ENCODE measurements at places on chromosomes 12 and 14.

GRCh38 chr12:103816663-103817062 lies 24.4 kb downstream of the NT5DC3 start:
- no peak for DNase-seq

- no peak for DNase-seq
These were observed 480.8 kb downstream of the RERGL start for GRCh38 chr12:17609153-17609552.

GRCh38 chr14:66254038-66254437 lies 232.1 kb upstream of the CCDC196 start:
- no peak for DNase-seq

- DNase-seq, result no peak
These were observed 98.6 kb downstream of the SCARB1 start for GRCh38 chr12:124764870-124765580.

GRCh38 chr12:103093499-103094106 lies 136.1 kb downstream of the ASCL1 start:
- no peak for DNase-seq

- no peak for DNase-seq
These were observed 224.3 kb upstream of the DCN start for GRCh38 chr12:91406920-91407341.

- DNase-seq, result no peak
These were observed 16.6 kb downstream of the SSH1 start for GRCh38 chr12:108840605-108841332.

GRCh38 chr14:75301666-75302325 lies 23.2 kb downstream of the FOS start:
- no peak for DNase-seq

DNA sequence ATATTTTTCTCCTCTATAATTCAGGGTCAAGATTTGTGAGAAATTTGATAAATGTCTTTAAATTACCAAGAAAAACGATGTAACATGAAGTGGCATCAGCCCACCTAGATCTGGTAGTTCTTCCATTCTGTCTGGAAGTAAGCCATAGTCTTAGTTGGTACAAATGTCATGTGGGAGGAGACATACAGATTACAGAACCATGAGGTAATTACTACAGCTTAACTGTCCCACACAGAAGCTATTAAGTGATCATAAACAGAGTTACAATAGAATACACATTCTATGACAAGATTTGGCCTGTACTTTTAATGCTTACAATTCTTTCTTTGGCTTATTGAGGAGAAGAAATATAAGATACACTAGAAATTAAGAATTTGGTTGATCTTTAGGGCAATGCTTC lies 13.7 kb upstream of the SIX1 start:
- no peak for DNase-seq

DNA sequence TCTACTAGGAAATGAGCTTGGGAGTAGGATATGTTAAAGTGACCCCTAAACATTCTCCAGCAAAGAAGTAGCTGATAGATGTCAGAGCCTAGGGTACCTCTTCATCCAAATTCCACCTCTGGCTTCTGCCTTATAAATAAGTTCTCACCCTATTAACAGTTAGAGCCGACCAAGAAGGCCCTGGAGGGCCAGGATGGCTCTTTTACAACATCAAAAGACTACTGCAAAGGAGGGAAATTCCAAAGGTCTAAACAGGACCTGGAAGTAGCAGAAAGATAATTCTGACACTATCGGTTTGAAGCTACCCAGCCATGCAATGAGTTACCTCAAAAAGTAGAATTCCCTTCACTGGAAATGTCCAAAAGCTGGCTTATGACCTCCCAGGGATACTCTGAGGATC lies 90.0 kb downstream of the PPM1H start:
- DNase-seq, result no peak

DNA sequence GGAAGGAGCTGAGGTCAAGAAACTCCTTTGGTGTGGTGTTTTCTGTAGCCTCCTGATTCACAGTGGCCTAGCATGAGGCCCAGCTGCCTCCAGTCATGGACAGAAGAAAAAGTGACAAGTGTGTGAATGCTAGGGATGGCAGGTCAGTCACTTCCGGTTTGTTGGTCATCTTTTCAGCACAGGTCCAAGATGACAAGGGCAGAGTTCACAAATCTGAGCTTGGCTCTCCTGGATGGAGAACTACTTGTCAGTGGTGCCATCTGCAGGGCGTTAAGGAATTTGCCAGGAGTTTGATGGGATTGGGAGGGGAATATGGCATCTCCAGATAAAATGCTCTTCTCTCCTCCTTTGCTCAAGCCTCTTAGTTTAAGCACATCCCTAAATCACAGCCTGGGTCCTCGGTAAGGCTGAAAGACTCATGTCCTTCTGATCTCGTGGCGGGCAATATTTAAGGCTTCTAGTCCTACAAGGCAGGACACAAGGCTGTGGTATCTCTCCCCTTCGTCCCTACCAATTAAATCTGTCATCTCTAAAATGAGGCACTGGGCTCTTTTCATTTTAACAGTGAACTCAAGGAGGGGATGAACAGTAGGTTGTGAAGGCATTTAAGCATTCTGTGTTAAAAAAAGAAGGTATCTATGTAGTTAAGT lies 10.0 kb downstream of the TUBA1B start:
- no peak for DNase-seq

DNA sequence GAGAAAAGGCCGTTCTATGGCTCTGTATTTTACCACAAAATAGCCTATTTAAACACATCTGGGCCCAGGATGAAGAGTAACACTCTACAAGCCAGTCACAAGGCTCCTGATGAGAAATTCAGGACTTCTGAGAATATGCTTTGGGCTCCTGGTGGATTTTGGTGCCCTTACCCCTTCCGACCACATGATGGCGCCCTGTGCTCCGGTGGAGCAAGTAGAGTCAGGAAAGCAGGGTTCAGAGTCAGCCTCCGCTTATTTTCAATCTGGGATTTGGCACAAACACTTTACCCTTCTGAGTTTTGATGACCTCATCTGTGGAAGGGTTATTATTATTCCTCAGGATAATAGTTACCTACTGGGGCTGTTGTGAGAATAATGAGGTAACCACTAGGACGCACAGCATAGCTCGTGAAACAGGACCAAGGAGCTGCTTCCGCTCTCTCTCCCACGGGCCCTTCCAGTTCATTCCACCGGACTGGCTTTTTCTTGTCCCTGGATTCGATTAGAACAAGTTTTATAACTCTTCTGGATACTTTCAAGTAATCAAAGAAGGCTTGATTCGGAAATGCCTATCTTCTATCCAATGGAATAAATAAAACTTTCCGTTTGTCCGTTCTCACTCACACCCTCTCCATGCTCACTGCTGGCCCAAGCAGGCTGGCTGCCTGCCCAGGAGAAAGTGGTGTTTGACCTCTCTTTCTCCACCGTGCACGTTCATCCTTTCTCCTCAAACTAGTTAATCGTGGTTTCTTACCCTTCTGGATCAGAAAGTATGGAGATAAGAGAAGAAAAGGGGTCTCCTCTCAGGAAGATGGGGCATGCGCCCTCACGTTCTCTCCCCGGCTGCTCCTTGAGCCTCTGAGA lies 104.6 kb downstream of the GALC start:
- DNase-seq, result no peak

DNA sequence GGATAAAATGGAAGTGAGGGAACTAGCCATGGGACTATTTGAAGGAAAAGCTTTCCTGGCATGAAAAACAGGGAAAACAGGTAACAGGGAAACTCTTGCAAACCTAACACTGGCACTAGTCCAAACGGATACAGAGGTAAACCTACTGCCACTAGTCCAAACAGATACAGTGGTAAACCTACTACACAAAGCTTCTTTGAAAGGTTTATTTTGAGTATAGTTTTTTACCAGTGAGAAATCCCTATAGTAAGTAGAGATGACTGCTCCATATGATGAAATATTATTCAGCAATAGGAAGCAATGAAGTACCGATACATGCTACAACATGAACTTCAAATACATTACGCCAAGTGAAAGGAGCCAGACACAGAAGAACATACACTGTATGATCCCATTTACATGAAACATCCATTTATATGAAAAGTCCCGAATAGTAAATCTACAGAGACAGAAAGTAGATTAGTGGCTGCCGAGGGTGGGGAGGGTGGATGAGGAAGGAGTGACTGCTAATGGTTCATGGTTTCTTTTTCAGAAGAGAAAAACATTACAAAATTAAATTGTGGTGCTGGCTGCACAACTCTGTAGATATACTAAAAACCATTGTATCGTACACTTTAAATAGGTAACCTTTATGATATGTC lies 25.5 kb downstream of the SPTLC2 start:
- DNase-seq, result no peak

GRCh38 chr12:130552483-130552996 lies 163.6 kb downstream of the RIMBP2 start:
- no peak for DNase-seq

GRCh38 chr12:4830556-4831210 lies 79.0 kb upstream of the KCNA1 start:
- no peak for DNase-seq

DNA sequence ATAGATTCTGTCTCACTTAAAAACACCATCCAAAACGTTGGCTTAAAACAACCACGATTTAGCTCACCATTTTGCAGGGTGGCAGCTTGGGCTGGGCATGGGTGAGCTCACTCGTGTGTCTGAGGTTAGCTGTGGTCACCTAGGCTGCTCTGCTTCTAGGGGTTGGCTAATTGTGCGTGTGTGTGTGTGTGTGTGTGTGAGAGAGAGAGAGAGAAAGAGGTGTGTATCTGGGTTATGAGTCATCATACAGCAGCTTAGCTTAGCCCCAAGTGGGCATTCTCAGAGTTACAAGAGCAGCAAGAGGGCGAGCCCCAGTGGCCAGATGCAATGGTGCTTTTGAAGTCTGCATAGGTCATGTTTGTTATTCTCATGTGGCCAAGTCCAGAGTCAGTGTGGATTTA lies 6.0 kb downstream of the FBXW8 start:
- DNase-seq, result no peak

DNA sequence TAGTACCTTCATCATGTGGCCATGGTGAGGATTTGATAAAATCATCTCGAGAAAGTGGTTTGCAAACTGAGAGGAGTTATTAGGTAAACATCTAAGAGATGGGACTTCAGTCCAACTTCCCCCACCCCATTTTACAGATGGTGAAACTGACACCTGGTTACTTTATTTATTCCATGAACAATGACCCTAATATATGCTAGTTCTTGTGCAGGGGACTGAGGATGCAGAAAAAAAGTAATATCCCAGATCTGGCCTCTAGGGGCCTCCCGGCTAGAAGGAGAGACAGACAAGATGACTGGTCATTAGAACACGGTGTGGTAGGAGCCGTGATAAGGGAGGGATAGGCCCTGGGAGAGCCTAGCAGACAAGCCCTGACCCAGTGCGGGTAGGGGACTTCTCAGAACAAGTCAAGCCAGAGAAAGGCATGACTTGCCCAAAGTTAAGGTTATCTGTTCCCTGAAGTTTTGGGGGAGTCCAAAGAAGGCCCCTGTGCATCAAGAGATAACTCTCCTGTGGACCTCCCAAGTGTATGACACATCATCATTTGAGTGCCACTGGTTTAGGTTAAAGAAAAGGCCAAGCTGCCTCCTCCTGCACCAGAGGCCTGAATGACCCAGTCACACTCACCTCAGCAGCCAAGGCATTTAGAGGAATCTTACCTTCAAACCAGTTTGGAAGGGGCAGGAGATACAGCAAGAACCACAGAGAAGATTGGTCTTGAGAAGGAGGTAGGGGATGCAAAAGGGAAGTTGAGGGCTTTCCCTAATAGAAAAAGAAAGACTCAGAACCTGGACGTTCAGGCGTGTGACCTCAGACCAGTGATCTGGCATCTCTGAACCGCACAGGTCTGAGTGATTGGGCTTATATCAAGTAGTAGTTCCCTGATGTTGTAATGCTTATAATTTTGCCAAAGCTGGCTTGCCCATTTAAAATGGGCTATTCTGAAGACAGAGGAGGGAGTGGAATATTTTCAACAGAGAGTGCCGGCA lies 1.6 kb downstream of the CMKLR1 start:
- DNase-seq, result no peak

DNA sequence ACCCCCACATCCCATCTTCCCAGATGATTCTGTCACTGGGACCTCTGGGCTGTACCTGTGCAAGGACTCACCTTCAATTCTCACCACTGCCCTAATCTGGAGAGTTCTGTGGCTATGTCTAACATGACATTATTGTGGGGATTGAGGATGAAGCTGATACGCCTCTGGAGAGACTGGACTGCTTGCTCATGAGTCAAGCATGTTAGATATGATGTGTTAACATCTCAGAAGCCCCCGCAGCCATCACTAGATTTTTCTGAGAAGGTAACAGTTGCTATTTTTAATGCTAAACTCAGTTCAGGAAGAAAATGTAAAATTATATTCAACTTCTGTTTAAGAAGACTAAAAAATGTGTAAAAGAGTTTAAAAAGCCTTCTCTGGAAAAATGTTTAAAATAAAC lies 25.7 kb downstream of the JKAMP start:
- no peak for DNase-seq

DNA sequence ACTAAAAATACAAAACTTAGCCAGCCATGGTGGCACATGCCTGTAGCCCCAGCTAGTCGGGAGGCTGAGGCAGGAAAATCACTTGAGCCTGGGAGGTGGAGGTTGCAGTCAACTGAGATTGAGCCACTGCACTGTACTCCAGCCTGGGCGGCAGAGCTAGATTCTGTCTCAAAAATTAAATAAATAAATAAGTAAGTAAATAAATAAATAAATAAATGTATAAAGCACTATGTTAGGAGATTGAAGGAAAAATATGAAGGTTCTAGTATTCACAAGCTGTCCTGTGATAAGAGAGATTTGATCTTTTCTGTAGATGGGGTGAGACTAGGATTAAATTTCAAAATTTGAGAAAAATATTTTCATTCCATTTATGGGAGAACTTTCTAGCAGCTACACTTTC lies 5.7 kb downstream of the DNAJC22 start:
- no peak for DNase-seq

DNA sequence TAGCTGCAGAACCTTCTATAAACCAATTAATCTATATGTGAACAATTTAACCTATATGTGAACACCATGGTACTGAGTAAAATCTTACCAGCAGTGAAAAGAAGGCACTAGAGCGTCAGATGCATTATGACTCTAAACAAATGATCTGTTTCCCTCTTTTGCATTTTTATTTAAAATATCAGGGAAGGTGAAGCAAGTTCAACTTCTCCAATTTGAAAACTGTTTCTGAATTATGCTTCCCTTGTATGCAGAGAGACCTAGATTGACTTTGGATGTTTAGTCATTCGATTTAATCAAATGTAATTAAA lies 80.9 kb downstream of the DAD1 start:
- no peak for DNase-seq

- no peak for DNase-seq
These were observed 198.0 kb downstream of the ZFP36L1 start for GRCh38 chr14:68594737-68595380.

DNA sequence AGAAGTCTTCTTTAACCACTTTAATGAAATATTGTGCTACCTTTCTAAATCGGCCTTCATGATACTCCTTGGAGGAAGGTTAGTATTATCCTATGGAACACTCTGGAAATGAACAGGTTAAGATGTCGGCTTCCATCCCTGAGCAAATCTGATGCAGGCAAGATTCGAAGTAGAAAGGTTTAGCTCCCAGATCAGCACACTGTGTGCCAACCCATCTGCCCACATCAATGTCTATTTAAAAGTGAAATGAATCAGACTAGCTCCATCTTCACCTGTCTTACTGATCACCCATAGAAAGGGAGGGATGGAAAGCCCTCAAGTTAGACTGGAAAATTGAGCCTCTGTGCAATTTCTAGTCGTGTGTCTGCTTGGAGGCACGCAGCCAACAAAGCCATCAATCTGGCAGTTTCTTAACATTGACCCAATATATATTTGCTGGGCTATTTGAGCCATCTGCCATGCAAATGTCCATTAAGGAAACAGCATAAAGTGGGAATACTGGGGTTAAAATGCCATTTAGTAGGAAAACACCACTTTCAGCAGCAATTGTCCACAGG lies 506.1 kb downstream of the RMST start:
- no peak for DNase-seq

- DNase-seq, result no peak
These were observed 11.3 kb downstream of the ATP2B1 start for GRCh38 chr12:89697296-89697695.

GRCh38 chr14:103078420-103078749 lies 5.6 kb upstream of the LBHD2 start:
- DNase-seq, result peak; percentile 33
